Muscle of back (tissue), 13 donors: ENCODE measurements at places on chromosomes 1 and 21. TPM values are rescaled to one million over a fixed set of nuclear protein-coding genes. Genes with fewer than 3 reads are reported as not detected.

The RORC gene
- polyA plus RNA-seq, result 6.3 TPM

The HEYL gene
- polyA plus RNA-seq, result 44.3 TPM

The ACTN2 gene
- 1,815 TPM for polyA plus RNA-seq

The LCE1F gene
- polyA plus RNA-seq, result not detected

The KRTAP8-1 gene
- polyA plus RNA-seq, result not detected

The RNPC3 gene
- polyA plus RNA-seq, result 14.8 TPM

The OR2T29 gene
- polyA plus RNA-seq, result not detected

The HSPB7 gene
- polyA plus RNA-seq, result 109 TPM

The PPFIA4 gene
- 68.4 TPM for polyA plus RNA-seq

The SPATA17 gene
- polyA plus RNA-seq, result 2.6 TPM

The DIO1 gene
- polyA plus RNA-seq, result not detected

The UBL4B gene
- polyA plus RNA-seq, result not detected
